ENCODE measurements at places on chromosomes 1 and 21. TPM values are rescaled to one million over a fixed set of nuclear protein-coding genes. Genes with fewer than 3 reads are reported as not detected.

DNA sequence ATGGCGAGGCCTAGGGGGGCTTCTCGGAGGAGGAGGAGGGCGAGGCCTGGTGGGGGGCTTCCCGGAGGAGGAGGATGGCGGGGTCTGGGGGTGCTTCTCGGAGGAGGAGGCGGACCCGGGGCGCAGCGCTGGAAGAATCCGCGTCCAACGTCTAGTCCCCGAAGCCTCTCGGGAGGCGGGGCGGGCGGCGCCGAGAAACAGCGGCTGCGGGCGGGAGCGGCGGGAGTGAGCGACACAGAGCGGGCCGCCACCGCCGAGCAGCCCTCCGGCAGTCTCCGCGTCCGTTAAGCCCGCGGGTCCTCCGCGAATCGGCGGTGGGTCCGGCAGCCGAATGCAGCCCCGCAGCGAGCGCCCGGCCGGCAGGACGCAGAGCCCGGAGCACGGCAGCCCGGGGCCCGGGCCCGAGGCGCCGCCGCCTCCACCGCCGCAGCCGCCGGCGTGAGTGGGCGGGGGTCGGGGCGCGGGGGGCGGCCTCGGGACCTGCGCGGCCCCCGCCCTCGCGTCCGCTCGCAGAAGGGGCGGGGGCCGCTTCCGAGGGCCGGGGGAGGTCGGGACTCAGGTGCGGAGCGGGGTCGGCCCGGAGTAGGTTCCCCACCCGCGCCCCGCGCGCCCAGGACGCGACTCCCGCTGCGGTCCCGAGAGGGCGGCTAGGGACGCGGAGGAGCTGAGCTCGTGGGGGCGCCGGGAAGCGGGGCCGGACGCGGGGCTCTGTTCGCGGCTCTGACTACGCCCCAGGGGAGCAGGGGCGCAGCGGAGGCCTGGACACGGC, at the start of gene KLHL17:
KLHL17 (plus strand) TSS at position 222 of the 769 bp plus-strand sequence; CDS start at position 332, 110 bp downstream.
- no peak for DNase-seq

SPATA46 gene
- not detected for total RNA-seq

GRCh38 chr21:22450507-22450906, 1452.3 kb downstream of the NCAM2 start:
- no peak for DNase-seq

HCRTR1 gene
- total RNA-seq = not detected

TCHHL1 gene
- total RNA-seq = not detected

DNA sequence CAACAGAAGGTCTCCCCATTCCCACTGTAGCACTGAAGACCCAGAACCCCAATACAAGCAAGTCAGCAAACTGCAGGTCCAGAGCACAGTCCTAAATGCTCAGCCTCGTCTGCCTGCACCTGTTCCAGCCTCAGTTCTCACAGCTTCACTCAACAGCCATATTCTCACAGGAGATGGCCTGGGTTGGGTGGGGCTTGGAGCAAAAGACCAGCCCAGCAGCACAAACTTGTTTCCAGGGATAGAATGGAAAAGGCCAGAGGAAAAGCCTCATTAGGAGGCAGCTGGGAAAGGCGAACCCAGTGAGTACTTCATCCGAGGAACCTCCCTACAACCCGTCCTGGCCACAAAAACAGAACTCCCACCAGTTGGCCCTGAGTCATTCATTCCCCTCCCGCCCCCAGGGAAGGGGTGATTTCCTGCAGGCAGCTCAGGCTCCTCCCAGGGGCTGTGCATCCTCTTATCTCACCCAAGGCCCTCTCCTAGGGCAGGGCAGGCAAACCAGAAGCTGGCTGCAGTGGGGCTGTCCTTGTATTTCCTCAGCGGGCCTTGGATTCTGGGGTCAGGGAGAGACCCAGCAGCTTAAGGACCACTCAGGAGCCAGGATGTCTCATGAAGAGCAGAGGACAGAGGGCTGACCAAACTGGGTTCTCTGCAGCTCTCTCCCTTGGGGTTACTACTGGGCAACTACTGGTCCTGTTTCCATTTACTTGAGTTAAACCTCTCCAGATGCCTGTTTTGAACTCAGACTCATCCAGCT, 7.4 kb upstream of the MPL start:
- DNase-seq = no peak

DNA sequence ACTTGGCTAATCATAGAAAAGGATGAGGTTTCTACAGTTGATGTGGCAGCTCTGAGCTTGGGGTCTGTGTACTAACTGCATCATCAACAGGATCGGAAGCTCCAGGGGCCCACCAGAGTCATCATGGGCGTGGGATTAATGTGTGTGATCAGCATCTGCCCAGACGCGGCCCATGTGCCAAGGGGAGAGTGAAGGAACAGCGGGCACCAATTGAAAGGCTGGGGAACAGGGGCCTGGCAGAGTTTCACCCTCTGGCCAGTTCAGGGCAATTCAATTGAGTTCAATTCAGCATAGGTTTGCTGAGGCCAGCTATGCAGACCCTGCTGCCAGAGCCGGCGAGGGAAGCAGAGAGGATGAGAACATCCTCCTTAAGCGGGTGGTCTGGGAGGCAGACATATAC, 260.0 kb upstream of the AJAP1 start:
- no peak for DNase-seq

GRCh38 chr1:186659890-186660341, 20.3 kb downstream of the PTGS2 start:
- no peak for DNase-seq

- DNase-seq = no peak
Observed at GRCh38 chr21:31349208-31349607, 5.1 kb upstream of the TIAM1 start.

GRCh38 chr1:38918568-38918967, 23.1 kb downstream of the RHBDL2 start:
- DNase-seq = no peak

E2F2 gene
- 0.52 TPM for total RNA-seq

Data from ureter (tissue), 1 donor.